CD4-positive, alpha-beta T cell treated with Interleukin-15 for 4 hours (primary cell): ENCODE measurements at places on chromosomes 1 and 21.

- no peak for DNase-seq
These were observed 696 bp downstream of the LSS start for GRCh38 chr21:46227811-46228344.

- DNase-seq = no peak
These were observed 16.6 kb downstream of the SMIM12 start for GRCh38 chr1:34842952-34843371.

GRCh38 chr1:159869173-159869572, 6.7 kb upstream of the VSIG8 start:
- DNase-seq = no peak

GRCh38 chr1:167111868-167112709, 18.2 kb downstream of the STYXL2 start:
- no peak for DNase-seq

- no peak for DNase-seq
These were observed 569.3 kb upstream of the NEGR1 start for GRCh38 chr1:72851597-72851996.

GRCh38 chr21:31892686-31893085, 19.9 kb downstream of the HUNK start:
- no peak for DNase-seq

DNA sequence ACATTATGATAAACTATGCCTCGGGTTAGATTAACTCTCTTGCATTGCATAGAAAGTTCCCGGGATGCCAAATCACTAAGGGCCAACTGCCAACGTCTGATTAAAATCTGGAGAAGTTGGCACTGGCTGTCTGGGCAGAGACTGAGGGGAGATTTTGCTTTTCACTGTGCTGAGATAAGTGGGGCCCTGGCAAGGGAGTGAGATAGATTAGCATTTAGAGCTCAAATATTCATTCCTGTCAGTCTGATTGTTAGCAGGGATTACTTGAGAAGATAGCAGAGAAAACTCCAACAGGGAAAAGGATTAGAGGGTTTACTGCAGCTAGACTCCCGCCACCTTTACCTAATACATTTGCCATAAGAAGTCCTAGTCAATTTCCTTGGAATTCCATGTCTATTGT, 714.1 kb upstream of the CHRM3 start:
- DNase-seq = no peak

DNA sequence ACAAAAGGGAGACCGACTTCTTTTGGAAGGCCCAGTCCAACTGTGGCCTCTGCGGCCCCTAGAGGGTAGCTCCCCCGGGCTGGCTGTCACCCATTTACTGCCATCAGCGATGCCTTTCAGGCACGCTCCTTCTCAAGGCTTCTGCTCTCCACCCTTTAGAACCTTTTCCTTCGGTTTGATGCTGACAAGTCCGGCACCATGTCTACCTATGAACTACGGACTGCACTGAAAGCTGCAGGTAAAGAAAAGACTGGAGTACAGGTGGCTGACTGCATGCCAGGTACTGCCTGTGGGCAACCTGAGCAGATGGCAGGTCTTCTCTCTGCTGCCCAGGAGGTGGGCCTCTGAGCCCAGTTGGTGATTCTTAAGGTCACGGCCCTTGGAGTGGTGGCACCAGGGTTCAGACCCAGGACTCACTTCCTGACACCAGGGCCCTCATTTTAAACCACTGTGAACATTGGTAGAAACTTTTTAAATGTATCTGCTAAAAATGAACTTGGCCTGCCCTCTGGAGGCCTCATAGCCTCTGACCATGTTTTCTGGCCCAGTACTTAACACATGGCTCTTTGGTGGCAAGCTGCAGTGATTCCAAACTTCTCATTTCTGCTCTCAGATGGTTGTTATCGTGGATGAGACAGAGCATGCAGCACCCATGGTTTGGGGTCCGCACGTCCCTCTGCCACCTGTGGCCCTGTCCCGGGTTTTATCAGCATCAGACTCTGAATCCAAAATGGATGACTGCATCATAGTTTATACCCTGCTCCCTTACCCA, 45.7 kb downstream of the CAPN9 start:
- no peak for DNase-seq

GRCh38 chr1:36965275-36966159, 68.8 kb downstream of the GRIK3 start:
- no peak for DNase-seq

- no peak for DNase-seq
These were observed 44.0 kb downstream of the TBX15 start for GRCh38 chr1:118944133-118944532.
